HEK293T (cell line): ENCODE measurements at places on chromosomes 13 and 19.

DNA sequence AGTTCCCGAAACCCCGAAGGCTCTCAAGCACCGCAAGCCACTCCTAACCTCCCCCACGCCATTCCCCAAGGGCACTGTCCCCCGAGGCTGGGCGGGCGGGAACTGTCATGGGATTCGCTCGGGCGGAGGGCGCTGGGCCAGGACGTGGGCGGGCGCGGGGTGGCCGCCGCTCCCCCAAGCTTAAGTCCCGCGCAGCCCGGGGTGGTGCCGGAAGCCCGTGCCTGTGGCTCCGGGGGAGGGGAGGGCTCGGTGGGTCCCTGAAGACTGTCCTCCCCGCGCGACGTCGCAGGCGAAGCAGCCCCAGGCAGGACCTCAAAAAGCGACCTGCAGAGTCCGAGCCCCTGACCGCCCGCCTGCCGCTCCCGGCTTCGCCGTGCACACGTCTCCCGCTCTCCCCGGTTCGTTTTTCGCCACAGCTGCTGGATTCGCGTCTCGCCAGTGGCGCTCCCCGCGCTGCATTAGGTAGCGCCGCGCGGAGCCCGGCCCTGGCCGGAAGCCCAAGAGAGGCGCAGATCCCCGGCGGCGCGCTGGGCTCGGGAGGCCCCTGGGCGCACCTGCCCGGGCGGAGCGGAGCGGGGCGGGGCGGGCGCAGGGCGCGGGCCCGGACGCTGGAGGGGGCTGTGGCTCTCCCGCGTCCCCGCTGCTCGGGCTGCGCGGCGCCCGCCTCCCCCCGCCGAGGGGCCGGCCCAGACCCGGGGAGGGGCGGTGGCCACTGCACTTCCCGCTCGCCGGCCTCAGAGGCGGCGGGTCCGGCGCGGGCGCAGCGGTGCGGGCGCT, at the start of gene FARP1:
Gene FARP1 (plus strand): TSS at position 715 of the 777 bp plus-strand sequence. CDS start 70,149 bp downstream, outside the sequence.
- DNase-seq, result peak; percentile 77

DNA sequence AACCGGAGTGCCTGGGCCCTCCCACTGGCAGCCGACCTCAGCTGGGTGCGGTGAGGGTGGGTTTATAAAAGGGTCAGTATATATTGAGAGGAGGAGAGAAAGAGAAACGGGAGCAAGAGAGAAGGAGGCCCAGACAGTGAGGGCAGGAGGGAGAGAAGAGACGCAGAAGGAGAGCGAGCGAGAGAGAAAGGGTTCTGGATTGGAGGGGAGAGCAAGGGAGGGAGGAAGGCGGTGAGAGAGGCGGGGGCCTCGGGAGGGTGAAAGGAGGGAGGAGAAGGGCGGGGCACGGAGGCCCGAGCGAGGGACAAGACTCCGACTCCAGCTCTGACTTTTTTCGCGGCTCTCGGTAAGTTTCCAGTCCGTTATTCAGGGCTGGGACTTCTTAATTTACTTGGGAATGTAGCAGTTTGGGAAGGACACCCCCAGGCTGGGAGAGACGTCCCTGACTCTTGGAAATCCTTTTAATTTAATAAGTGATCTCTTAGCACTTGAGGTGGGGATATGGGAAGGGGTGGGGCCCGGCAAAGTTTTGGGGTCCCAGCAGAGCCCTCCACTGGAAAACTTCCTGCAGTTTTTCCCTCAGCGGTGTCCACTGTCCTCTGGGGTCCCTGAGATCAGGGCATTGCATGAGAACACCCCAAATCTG, at the start of gene EMP3:
Gene EMP3 (plus strand): TSS at position 288 of the 646 bp plus-strand sequence. CDS start 1,293 bp downstream, outside the sequence.
- peak; percentile 68 for DNase-seq

GRCh38 chr13:84784443-84785153, 902.3 kb upstream of the SLITRK1 start:
- DNase-seq, result no peak

DNA sequence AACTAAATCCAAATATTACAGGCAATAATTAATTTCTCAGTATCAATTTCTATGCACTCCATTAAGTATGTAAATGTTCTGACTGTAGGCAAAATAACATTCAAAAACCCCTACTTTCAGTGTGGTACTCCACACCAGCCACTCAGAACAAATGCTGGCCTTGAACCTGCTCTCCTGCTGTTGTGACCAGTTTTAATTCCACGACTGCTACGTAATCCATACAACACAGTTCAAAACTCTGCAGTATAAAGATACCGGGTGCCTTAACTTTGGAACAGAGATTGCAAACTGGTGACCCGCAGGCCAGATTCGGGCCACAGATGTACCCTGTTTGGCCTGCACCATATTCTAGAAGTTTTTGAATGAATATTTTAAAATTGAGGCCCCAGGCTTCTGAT, 30.4 kb downstream of the COL4A1 start:
- no peak for DNase-seq

GRCh38 chr13:40159736-40160135, 504.3 kb downstream of the COG6 start:
- DNase-seq, result no peak

- DNase-seq, result no peak
These were observed 307.6 kb downstream of the GPC6 start for GRCh38 chr13:93534181-93534700.

DNA sequence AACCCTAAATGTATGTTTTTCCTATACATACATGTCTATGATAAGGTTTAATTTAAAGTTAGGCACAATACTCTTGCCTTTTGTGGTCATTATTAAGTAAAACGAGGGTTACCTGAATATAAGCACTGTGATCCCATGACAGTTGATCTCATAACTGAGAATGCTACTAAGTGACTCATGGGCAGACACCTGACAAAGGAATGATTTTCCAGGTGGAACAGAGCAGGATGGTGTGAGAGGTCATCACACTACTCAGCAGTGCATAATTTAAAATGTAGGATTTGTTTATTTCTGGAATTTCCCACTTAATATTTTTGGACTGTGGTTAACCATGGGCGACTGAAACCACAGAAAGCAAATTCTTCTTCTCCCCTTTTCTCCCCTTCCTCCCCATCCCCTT, 178.9 kb downstream of the UGGT2 start:
- no peak for DNase-seq

GRCh38 chr13:110578363-110578762, 16.8 kb upstream of the RAB20 start:
- DNase-seq, result no peak

DNA sequence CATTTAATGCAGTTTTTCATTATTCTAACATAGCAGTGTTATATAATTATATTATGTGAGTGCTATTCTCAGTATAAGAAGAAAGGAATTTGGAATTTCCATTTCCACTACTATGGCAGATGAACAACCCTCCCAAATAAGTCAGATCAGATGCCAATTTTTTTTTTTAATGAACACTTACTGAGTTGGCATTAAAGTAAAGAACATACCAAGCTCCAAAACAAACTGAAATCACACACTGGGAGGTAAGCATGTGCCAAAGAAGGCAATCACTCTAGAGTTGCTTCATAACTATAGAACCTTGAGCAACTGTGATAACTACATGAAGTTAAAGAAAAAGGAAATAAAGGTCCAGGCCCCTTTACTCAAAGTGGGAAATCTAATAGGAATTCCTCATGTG, 90.3 kb downstream of the RNF17 start:
- DNase-seq, result no peak

DNA sequence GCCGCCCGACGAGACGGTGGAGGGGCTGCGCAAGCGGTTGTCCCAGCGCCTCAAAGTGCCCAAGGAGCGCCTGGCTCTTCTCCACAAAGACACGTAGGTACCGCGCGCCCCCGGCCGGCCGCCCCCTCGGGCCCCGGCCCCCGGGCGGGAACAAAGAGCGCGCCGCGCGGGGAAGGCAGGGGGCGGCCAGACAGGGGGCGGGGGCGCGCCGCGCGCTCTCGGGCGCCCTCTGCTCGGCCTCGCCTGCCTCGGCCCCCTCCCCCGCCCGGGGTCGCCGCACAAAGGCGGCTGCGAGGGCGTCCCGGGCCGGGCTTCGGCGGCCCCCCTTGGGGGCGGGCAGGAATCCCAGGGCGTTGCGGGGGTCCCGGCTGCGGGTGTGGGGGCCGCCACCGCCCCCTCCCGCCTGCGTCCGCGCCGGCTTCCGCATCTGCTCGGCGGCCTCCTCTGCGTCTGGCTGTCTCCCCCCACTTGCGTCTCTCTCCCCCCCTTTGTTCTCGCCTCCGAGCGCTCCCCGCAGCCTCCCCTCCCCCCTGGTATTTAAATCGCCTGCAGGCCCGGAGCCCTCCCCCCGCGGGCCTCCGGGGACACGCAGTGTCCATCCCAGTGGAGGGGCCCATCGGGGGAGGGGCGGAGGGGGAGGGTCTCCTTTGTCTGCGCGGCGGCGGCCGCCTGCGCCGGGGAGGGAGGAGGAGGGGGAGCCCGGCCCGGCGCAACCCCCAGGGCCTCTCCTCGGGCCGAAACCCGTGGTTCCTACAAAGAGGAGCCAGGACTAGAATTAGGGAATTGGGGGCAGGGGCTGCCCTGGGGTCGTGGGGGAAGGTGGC, 2.3 kb downstream of the MIDN start:
- peak; percentile 37 for DNase-seq

GRCh38 chr19:19782783-19783182, 38.8 kb downstream of the ZNF506 start:
- DNase-seq, result no peak

GRCh38 chr13:111461445-111462149, 141.2 kb downstream of the TEX29 start:
- DNase-seq, result no peak

DNA sequence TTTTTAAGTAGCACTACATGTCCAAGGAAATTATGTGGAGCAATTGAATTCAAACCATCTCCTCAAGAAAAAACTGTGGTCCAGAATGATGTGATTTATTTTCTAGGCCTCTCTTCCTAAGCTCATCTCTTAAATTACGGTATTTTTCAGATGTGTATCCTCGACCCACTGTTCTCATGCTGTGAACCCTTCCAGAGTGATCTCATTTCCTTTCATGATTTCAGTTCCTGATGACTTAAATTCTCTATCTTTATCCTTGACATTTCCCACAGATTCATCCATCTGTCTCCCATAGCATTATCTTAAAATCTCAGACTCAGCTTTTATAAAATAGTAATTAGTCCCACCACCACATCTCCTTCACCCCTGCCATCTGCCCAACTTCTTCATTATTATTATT, 117.6 kb upstream of the SPRY2 start:
- DNase-seq, result no peak

DNA sequence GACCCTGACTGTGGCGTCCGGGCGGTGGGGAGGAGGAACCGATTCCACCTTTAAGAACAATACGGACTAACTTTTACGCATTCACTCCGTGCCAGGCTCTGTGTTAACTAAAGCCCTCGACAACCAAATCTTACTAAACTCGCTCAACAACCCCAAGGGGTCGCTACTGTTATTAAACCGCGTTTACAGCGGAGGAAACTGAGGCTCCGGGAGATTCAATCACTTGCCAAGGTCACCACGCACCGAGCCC, 1.2 kb downstream of the SAMD1 start:
- DNase-seq, result no peak

- peak; percentile 55 for DNase-seq
These were observed 250.3 kb upstream of the ATXN8OS start for GRCh38 chr13:69857183-69857821.

DNA sequence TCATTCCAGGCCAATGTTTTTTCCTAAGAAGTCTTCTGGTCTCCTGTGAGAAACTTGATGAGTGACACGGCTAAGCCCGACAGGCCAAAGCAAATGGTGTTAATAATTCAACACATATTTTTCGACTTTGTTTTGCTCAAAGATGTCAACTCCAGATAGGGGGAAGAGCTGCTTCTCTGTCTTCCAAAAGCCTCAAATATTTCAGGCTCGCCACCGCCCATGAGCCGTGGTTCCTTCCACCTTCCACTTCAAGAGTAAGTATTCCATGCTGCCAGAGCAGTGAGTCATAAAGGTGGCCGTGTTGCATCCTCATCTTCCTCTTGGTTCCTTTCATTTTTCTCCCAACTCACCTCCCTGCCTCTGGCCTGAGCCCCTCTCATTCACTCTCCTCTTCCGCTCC, 272.6 kb downstream of the EFNB2 start:
- no peak for DNase-seq

- no peak for DNase-seq
These were observed 3.5 kb upstream of the EID2 start for GRCh38 chr19:39543477-39543857.

DNA sequence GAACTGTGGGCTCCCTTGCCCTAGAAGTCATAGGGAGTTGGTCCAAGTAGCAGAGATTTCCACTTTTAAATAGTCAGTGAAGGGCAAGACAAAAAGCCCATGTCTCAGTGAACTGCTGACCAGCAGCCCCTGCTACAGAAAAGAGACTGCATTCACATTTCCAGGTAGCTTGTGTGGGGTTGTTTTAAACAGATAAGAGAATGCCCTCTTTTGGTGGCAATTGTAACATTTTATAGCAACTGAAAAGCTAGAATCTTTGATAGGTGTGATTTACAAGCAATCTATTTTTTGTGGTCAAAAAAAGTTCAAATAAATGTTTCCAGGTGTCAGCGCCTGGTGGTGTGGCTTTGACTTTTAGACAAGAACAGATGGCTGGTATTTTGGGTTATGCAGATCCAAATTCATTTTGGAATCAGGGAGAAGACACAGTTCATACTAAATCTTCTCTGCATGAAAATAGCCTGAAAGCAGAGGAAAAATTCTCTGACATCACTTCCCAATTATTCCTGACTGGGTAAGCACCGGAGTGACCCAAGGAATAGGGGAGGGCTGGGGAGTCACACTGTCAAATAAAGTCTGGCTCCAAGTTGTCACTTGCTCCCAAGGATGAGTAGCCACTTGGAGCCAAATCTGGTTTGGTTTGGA, 26.2 kb upstream of the GPR12 start:
- DNase-seq, result no peak
